ENCODE measurements at places on chromosomes 6 and 20.

DNA sequence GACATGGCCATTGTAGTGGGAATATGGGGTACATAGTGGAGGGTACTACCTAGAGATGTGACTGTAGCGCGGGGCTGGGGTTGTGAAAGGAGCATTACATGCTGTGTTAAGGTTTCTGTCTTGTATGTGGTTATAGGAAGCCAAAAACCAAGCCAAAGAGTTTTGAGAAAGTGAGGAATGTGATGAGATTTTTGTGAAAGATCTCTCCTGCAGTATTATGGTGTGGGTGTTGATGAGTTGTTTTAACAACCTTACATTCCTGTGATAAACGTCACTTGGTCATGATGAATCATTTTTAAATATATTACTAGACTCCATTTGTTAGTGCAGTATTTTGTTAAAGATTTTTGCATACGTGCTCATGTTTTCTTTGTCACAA is 48.9 kb downstream of the ZFAND3 start:
- peak; percentile 79 for DNase-seq

DNA sequence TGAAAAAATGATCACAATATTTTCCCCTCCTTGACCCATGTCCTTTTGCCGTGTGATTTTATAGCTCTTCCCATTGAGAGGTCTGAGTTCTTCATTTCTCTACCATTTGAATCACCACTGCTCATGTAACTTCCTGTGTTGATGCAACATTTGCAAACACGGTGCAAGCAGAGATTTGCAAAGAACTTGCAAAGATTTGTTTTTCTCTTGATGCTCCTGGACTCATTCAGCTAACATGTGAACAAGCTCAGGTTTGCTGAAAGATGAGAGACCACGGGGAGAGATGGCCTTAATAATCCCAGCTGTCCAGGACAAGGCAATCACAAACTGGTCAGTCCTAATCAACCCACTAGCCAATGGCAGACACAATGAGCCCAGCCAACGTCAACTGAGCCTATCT is 8.6 kb downstream of the VNN2 start:
- DNase-seq: peak; percentile 15

- peak; percentile 47 for DNase-seq
Measured at GRCh38 chr6:18155864-18156421, 721 bp downstream of the KDM1B start.

- peak; percentile 94 for DNase-seq
Measured at GRCh38 chr6:11424395-11425034, 113.0 kb upstream of the TMEM170B start.

GRCh38 chr6:9614778-9615177 is 800.1 kb downstream of the TFAP2A start:
- DNase-seq: no peak

GRCh38 chr20:61127311-61128039 is 124.6 kb upstream of the CDH4 start:
- DNase-seq: peak; percentile 89

Data from HCEC 1CT (cell line).